ENCODE measurements at places on chromosomes 5 and 9.

- peak; percentile 31 for DNase-seq
Observed at GRCh38 chr5:179558932-179559283, 8.6 kb downstream of the RUFY1 start.

GRCh38 chr5:6508931-6509330 lies 60.3 kb downstream of the UBE2QL1 start:
- DNase-seq: no peak

DNA sequence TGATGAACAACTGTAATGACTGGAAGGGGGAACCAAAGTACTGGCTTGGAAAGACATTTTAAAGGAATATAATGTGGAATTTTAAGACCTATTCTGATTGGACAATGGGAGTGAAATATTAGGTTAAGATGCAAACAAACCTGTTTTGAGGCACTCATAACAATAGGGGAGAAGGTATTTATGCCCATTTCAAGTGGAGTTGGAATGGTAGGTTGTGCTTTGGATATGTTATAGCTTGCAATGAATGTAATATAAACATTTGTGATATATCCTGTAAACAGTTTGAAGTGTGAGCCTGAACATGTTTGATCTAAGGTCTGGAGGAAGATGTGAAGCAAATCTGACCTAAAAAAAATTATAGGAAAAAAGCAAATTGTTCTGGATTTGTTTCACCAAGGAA lies 129.6 kb upstream of the GRHPR start:
- DNase-seq: no peak

DNA sequence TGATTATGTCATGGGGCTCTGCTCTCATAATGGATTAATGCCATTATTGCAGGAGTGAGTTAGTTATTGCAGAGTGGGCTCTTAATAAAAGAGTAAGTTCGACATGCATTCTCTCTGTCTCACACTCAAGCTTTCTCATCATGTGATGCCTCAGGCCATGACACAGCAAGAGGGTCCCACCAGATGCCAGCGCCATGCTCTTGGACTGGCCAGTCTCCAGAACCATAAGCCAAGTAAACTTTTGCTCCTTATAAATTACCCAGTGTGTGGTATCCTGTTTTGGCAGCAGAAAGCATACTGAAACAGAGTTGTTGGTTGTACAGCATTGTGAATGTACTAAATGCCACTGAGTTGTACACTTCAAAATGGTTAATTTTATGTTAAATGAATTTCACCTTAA lies 138.1 kb downstream of the MYO10 start:
- DNase-seq: no peak

GRCh38 chr5:180343110-180343830 lies 9.9 kb downstream of the GFPT2 start:
- DNase-seq: no peak

DNA sequence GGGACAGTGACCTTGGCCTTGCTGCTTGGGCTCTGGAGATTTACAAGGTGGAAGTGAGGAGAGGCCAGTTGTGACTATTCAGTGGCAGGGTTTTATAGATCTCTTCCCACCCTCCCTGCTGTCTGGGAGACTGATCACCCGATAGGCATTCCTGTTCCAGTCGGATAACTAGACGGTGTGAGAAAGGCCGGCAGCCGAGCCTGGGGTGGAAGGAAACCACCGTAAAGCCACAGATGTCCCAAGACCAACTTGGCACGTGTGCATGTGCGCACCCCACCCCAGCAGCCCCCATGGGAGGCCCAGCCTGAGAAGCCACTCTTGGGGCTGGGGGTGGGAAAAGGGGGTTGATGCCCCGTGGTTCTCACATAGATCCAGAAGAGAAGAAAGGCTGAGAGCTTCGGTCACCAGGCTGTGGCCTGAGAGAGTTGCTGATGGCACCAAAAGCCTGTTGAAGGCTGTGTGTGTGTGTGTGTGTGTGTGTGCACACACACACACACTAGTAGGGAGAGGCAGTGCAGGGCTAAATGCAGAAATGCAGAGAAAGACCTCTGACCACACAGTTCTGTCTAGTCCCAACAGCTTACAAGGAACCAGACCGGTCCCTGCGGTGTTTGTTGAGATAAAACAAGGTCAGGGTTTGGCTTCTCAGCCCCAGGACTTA lies 225.8 kb downstream of the FANCC start:
- no peak for DNase-seq

DNA sequence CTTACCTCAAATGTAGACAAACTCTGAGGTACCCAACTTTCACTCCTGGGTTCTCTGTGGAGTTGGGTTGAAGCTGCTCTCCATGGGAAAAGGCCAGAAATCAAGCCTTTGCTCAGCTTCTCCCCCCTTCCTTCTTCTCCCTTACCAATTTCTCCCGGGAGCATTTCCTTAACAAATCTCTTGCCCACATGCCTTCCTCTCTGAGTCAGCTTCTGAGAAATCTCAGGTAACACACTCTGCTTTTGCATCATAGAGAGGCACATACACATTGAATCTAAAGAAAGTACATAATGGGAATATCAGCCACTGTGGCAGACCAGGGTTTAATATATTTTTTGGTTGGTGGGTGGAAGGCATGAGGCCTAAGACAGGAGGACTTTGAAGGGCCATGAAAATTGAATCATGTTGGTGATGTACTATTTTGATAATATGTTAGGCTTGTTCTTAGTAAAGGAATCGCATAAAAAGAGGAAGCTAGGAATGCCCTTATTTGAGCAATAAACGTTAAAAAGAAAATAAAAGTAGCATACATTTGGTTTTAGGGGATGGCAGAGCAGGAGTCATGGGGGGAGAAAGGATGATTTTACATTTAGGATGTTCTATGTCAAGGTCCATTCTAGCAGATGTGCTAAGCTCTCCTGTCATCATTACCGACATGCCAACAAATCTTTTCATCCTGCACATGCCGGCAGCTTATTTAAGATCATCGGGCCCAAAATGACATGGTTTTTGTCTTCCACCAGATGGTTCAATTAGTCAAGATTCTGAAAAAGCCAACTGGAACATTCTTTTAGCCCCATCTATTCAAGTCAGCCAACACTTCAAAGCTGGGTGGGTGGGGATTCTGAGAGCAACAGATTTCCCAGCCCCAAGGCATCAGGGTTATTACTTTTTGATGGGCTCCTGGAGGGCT lies 199.5 kb upstream of the CLINT1 start:
- no peak for DNase-seq

GRCh38 chr9:15191378-15191777 lies 115.6 kb downstream of the TTC39B start:
- DNase-seq: peak; percentile 22

DNA sequence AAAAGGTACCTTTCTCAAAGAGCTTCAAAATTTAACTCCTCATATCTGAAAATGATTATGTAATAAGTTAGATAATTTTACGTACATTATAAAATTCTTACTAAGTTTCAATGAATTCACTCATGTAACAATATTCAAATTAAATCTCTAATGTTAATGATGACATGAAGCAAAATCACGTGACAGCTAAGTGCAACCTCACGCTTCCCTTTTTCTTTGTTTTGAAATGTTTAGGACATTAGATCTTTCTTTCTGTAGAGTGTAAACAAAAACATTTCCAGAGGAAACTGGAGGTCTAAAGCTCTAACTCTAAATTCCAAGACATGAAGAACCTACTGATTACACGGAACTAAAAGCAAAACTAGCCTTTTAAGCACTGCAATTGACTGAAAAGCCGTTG lies 227.3 kb upstream of the TBCA start:
- no peak for DNase-seq

GRCh38 chr5:29516224-29516623 lies 1677.3 kb upstream of the CDH6 start:
- no peak for DNase-seq

DNA sequence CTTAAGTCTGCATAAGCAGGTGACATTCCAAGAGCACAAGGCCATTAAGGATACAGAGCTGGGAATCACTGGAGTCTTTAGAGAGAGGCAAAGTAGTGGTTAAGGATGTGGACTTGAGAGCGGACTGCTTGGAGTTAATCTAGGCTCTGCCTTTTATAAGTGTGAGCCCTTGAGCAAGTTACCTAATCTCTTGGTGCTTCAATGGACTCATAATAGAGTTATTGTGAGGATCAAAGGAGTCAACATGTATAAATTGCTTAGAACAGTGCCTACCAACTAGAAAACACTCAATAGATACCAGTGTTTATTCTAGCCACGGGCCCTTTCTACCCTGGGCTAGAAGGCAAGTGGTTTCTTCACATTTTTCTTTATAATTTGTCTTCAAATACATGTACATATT lies 819.4 kb downstream of the NR2F1-AS1 start:
- DNase-seq: no peak

DNA sequence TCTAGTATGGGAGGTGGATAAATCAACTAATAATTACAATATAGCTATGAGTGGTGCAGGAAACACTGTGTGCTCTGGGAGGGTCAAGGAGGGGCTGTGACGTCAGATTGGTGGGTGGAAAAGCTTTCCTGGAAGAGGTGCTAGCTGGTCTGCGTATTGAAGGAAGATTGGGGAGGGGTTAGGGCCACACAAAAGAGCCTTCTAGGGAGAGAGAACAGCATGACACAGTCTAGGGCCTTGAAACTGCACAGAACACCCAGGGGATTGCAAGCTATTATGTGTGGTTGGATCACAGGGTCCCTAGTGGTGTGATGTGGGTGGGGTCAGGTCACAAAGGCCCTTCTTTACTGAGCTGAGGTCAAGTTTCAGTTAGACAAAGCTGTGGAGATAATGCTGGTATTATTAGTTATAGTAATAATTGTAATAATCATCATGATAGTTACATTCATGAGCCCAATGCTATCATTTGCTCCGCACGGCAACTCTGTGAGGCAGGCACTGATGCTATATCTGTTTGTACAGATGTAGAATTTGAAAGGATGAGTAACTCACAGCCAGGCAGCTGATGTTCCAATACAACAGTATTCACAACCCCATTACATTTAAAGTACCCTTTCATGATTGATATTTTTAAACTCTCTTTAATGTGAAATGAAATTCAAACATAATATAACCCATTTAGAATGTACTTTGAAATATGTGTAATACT lies 197.4 kb upstream of the IL12B start:
- DNase-seq: no peak

DNA sequence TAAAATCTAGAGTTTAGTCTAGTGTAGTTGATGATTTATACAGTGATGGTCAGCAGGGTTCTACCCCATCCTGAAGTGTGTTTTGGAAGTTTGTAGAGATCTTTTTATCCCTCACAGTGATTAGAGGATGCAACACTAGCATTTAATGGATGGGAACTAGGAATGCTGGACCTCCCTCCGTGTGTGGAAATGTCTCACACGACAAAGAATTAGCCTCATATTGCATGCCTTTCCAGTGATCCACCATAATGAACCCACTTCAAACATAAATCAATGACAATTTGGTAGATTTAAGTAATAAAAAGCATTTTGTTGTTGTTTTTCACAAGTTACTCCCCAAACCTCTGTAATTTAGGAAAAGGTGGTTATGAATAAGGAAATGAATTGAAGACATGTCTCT lies 82.5 kb upstream of the LMNB1 start:
- no peak for DNase-seq

DNA sequence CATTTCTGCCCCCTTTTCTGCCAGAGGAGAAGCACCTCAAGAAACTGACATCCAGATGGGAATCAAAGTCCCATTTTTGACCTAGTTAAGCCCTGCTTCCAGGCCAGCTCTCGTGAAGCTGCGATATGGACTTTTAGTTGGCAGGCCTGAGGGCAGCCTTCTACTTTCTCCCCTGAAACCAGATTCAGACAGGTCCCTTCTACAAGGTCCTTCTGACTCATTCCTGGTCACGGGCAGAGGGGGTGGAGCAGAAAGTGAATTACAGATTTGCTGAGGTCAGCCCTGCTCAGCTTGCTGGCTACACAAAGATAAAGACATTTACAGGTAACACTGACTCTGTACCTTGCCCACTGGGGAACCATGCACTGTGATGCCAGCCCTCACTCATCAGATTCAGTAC lies 52.8 kb upstream of the TUT7 start:
- peak; percentile 19 for DNase-seq

DNA sequence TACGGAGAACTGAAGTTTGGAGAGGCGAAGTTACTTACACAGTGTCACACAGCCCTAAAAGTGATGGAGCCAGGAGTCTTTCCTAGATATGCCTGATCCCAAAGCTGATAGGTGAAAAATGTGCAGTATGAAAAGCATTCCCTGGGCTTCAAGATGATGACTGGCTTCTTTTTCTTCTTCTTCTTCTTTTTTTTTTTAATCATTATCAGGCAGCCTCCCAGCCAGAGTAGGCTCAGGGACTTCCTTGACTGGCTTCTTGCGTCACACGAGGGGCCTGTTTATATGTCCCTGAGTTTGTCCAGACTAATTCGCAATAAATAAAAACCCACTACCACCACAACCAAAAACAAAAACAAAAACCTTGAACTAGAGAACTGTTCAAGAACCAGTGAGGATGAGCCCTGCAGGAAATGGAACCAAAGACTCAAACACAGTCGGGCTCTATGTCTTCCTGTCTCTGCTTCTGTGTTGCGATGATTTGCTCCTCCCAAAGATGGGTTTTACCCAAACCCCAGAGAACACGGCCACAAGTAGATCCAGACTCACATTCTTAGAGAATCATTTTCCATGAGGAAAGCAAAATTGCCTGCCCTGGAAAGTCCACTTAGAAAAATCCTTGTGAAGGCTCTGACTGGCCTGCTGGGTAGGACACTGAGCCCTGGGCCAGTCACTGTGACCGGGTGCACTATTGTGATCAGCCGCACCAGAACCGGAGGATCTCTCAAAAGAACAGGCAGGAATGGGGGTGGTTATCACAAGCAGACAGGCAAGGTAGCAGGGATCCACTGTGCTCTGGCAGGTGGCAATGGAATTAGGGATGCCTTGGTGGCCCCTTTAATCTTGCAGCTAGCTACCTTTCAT lies 38.0 kb upstream of the ADAM19 start:
- no peak for DNase-seq

GRCh38 chr5:101605700-101606099 lies 690.4 kb downstream of the SLCO4C1 start:
- no peak for DNase-seq

GRCh38 chr5:141343242-141343952 lies at the start of gene PCDHGA3:
Gene PCDHGA3 (plus strand): TSS chr5:141343829. CDS start chr5:141344034, 205 bp downstream.
- DNase-seq: peak; percentile 25

GRCh38 chr9:137708590-137709284 lies 89.9 kb downstream of the EHMT1 start:
- DNase-seq: no peak

- no peak for DNase-seq
Observed at GRCh38 chr9:3760031-3760430, 234.2 kb upstream of the RFX3 start.

GRCh38 chr5:45601424-45601823 lies 94.8 kb downstream of the HCN1 start:
- DNase-seq: no peak

All from activated CD4-positive, alpha-beta T cell treated with anti-CD3 and anti-CD28 coated beads, Interleukin-10, Interleukin-2, amounts not matched to agents 100 ng/mL and 50 ng/mL, durations not matched to agents 16 hours and 8 hours (primary cell).